ENCODE measurements at places on chromosomes 5 and 9.
A peak's percentile ranks its signal among the peaks of the same experiment; 100 is the strongest.

- DNase-seq = no peak
These were observed 187.9 kb downstream of the PALM2AKAP2 start for GRCh38 chr9:109967651-109968642.

DNA sequence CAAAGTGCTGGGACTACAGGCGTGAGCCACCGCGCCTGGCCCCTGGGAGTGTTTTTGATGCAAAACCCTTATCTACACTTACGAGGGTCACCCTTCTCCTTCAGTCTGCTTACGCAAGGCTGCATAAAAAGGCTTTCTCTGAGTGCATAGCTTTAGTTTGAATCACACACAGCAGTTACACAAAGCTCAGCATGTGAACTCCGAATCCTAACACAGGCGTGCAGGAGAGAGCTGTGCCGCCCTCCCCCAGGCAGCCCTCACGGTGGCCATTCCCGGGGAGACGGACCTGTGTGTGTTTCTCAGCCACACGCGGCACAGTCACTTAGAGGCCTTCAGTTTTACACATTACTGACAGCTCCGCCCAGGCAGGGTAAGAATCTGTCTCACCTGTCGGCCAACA lies 26.7 kb downstream of the EXD3 start:
- peak; percentile 8 for DNase-seq

- no peak for DNase-seq
These were observed 153.5 kb upstream of the STK32A start for GRCh38 chr5:147081311-147081764.

- DNase-seq = no peak
These were observed 61.4 kb downstream of the SLC44A1 start for GRCh38 chr9:105305856-105306255.

DNA sequence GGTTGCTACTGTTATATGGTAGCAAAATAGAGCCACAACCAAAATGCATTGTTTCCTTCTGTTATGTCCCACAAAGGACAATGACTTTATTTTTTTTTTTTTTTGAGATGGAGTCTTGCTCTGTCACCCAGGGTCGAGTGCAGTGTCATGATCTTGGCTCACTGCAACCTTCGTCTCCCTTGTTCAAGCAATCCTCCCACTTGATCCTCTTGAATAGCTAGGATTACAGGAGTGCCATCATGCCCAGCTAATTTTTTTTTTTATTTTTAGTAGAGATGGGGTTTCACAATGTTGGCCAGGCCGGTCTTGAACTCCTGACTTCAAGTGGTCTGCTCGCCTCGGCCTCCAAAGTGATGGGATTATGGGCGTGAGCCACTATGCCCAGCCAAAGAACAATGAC lies 527.7 kb upstream of the SGCD start:
- no peak for DNase-seq

Data from fibroblast of skin of left quadriceps (primary cell).